ENCODE measurements at places on chromosomes 16 and 17.
A peak's percentile ranks its signal among the peaks of the same experiment; 100 is the strongest.

DNA sequence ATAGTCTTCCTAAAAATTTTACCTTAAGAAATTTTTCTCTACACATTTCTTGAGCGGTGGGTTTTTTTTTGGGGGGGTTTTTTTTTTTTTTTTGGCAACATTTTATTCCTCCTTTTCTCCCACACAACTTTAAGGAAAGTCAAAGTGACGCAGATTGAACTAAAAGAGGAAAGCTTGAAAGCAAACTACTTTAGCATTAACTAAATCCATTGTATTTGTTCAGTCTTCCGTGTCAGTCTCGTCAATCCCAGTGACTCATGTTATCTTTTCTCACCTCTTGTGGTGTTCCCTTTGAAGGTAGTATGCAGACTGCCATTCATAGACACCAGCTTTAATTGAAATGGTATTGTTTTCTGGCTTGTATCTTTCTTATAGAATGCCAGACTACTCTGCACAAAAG, 39.3 kb downstream of the TADA2A start:
- DNase-seq = no peak

DNA sequence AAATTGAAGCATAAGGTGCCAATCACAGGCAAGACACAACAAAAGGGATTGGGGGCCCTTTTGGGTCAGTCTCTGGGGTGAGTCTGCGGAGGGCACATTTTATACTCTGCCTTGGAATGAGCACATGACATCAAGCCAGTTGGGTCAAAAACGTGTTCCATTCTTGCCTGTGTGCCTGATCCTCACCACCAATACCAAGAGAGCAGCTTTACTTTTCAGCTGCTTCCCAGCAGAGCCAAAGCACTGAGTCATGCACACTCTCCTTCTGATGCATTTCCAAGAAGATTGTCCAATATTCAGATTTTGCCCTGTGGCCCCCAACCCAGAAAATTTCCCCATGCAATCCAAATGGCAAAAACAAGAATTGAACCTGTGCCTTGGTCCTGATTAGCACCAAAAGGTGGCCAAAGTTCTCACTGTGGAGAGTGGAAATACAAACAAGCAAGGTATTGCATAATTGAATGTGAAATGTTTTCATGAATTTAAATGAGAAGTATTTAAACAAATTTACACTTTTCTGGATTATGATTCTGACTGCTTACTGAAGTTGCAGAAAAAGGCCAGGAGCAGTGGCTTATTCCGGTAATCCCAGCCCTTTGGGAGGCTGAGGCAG, 217.8 kb upstream of the SOX9 start:
- DNase-seq = no peak

DNA sequence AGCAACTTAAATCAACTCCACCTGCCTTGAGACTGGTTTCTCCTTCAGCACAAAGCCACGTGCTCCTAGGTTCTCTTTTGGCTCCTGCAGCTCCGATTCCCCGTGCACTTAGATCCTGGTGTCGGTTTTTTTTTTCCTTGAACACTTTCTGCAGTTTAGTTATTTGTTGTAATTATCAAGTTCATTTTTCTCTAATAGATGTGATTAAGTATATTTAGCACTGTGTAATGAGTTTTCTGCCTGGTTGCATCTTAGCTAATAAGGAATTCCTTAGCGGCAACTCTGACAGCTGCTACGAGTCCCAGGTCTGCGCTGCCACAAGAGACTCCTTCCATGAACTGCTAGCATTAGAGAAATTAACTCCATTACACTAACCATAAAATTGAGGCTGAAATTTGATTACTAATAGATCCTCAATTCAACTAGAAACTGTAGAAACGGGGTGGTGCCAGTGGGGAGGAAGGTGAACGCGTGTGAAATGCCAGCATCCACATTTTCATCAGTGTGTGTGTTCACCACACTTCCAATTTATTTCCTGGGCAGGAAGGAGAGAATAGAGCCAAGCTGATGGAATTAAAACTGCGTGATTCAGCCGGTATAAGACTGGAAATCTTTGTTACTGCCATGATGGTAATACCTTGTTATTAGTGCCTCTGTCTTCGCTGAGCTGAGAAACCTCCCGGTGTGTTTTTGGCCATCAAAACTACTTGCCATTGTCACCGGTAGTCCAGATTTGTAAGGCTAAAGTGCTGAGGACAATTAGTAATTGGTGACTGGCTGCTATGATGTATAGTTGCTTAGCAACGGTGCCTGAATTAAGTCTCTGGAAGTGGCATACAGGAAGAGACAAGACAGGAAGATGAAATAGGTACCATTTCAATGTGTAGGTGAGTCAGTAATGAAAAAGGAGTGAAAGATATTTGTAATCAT, 232.4 kb downstream of the IRX3 start:
- DNase-seq = no peak

- DNase-seq = no peak
Observed at GRCh38 chr17:13016881-13017654, 759 bp downstream of the ELAC2 start.

GRCh38 chr17:35022536-35023063, 40.9 kb downstream of the RFFL start:
- DNase-seq = peak; percentile 55

DNA sequence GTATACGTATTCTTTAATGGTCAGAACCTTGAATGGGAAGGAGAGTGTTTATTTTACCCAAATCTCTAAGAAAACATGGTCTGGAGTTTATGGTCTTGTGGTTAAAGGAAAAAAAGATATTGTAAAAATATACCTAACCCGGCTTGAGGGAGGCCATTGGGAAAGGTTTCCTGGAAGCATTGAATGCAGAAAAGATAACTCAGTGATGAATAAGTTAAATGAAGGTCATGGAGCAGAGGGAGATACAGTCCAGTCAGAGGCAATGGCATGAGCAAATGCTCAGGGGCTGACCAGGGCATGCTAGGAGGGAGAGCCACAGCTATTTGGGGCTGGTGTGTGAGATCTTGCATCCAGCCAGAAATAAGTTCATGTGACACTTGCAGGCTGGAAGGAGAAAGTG, 430.4 kb upstream of the CDH5 start:
- DNase-seq = no peak

- no peak for DNase-seq
Observed at GRCh38 chr17:49633762-49634484, 44.0 kb downstream of the SPOP start.

- no peak for DNase-seq
Observed at GRCh38 chr16:18024611-18025010, 311.9 kb downstream of the NPIPA8 start.

DNA sequence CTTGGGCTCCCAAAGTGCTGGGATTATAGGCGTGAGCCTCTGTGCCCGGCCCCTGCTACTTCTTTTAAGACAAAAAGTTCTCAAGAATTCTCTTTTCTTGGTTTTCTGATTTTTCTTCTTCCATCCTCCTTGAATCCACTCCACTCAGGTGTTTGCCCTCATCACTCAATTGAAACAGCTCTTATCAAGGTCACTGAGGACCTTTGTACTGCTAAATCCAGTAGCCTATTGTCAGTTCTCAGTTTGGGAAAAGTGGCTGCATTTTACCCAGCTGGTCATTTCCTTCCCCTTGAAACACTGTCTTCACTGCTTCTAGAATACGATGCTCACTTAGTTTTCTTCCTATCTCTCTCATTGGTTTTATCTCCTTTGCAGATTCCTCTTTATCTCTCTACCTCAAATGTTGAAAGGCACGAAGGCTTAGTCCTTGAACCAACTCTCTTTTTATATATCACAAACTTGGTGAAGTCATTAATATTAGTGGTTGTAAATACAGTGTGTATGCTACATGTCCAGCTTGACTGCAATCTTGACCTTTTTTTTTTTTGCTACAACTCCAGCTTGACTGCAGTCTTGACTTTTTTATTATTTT, 29.8 kb downstream of the ZNRF1 start:
- no peak for DNase-seq

- no peak for DNase-seq
Observed at GRCh38 chr17:74739227-74739831, 2.3 kb downstream of the RAB37 start.

GRCh38 chr17:58329035-58329809, 627 bp upstream of the TSPOAP1 start:
- DNase-seq = peak; percentile 86

DNA sequence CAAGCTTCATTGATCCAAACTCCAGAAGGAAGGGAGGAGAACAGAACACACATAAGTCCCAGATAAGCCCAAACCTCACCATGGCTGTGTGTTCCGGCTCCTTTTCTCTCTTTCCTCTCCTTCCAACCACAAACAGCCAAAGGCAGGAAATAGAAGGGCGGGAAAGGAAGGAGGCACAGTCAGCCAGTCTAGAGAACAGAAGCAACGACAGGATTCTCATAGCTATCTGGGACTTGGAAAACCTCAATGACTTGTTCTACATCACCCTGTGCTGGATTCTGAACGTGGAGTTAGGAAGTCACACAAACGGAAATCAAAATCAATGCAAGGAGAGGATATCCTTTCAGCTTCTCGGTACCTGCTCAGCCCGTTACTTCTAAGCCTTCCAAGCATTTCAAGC, 9.0 kb downstream of the CRK start:
- DNase-seq = no peak

- no peak for DNase-seq
Observed at GRCh38 chr17:41082626-41083025, 1.3 kb upstream of the KRTAP4-7 start.

GRCh38 chr17:71866095-71866494, 254.7 kb upstream of the SOX9 start:
- no peak for DNase-seq

DNA sequence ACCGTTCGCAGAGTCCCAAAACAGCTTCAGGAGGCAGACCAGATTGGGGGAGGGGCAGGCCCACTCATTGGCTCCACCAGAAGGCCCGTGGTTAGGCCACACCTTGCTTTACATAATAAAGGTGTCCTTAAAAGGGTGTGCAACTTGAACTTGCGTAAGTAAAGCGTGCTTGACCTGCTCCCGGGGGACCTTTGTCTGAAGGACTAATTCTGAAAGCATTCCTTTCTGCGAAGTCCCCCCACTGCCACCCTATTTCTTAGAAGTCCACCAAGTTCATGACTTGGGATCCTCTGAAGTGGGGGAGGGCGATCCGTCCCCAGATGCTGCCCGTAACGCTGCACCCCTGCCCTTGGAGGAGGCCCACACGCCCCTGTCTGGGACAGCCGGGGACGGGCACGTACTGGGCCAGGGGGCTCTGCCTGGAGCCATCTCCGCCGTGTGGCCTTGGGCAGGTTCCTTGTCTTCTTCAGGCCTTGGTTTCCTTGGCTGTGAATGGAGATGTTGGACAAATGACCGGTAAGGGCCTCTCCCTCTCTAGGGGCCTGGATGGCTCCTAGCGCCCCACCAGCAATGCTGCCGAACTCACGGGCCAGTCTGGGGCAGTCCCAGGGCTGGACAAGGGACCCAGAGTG, 823 bp upstream of the ZNF469 start:
- no peak for DNase-seq

GRCh38 chr17:16954521-16954920, 17.4 kb downstream of the TNFRSF13B start:
- DNase-seq = no peak

DNA sequence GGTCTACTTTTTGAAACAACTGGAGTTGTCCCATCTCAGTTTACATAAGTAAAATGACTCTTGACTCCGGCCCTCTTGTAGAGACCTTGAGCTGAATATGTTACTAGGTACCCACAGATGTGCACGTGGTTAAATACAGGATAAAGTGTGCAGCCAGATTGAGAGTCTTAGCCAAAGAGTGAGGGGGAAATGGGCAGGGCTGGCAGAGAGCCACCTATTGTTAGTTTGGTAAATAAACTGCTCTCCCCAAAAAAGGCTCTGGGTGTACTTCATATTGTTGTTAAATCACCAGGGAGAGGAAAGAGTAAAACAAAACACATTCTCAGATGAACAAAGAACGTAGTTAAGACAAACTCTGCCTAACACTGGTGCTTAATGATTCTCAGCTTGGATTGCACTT, 20.3 kb downstream of the G6PC1 start:
- DNase-seq = no peak

DNA sequence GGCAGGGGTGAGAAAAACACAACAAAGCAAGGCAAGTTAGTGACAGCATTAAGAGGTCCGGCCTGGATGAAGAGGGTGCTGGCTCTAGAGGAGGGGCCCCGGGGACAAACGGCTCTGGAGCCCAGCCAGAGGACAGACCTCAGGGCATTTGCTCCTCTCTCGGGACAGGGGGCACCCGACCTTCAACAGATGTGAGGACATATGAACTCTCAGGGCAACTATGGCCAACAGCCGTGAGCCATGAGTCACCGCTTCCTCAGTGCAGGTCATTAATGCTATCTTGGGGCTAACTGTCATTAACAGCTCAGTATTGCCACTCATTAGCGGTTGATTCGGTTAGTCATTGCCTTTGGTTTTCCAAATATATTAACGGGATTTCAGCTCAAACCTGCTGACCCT, 9.7 kb upstream of the ARL5C start:
- no peak for DNase-seq

DNA sequence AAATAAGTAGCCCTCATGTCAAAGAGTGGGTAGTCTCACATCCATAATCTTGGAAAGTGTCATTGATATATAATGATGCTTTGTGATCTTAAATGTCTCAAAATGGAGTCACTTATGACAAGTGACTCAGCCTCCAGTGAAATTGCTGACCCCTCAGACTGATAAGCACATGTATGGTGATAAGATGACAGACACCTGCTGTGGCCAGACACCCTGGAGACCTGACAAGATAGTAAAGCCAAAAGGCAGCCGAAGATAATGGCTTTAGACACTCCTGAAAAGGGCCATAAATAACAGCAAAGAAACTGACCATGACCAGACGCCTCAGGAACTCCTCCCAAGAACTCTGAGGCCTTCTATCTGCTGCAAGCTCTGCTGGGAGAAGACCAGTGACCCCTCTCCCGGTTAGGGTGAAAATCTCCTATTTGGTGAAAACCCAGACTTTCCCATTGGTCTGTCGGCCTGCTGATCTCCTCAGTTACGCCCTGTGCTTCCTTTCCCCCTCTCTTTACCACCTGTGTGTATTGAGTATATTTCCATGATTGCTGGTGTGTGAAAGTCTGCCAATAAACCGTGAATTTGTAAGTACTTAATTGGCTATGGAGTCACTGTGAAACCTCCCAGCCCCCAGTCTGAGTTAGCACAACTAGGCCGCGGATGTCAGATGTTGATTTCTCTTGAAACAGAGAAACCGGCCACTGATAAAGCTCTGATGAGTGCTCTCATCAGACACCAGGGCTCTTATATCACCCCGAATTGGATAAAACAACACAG, 226.7 kb upstream of the MYOCD start:
- no peak for DNase-seq

DNA sequence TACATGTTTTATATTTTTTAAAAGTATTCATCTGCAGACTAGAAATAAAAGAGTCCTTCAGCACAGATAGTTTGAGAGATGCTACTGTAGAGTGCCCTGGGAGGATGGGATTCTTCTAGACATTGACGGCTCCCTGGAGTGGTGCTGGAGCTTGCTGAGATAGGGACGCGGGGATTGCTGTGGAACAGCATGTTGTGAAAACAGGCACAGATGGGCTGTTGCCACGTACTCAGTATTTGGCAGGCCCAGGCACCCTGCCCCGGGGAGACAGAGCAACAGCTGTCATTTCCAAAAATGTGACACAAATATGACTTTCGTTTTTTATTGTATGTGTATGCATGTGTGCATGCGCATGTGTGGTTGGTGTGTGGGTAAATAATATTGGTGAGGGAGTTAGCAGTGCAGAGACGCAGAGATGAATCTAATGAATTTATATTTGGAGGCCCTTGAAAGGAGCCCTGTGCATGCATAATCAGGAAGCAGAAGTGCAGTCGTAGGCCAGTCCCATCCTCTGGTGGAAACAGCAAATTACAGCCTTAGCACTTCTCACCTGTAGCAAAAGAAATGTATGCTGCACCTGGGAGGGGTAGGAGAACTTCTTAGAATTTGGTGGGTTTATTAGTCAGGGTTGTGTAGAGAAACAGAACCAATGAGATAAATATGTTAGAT, 6.2 kb upstream of the ABCA8 start:
- no peak for DNase-seq

All from germinal center (tissue), 1 donor.